NCI-H524 treated with DMSO at 0.1 percent for 48 hours (cell line): ENCODE measurements at places on chromosomes 11 and 22.

DNA sequence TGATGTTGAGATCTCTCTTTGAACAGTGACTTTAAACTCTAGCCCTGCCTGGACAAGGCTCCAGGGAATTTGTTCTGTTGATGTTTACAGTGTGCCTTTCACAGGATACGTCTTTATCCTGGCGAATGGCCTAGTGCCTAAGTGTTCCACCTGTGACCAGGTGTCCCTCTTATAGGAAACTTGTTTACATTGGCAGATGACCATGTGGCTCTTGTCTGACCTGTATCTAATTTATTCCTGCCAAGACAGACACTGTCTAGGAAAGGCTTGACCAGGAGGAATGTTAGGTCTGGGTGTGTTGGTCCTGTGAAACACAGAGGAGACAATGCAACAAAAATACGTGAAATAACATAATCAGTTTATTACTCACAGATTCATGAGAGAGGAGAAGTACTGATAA lies 875.6 kb downstream of the METTL15 start:
- DNase-seq: no peak

- no peak for DNase-seq
These were observed 741 bp downstream of the CARS1 start for GRCh38 chr11:3056296-3057068.

DNA sequence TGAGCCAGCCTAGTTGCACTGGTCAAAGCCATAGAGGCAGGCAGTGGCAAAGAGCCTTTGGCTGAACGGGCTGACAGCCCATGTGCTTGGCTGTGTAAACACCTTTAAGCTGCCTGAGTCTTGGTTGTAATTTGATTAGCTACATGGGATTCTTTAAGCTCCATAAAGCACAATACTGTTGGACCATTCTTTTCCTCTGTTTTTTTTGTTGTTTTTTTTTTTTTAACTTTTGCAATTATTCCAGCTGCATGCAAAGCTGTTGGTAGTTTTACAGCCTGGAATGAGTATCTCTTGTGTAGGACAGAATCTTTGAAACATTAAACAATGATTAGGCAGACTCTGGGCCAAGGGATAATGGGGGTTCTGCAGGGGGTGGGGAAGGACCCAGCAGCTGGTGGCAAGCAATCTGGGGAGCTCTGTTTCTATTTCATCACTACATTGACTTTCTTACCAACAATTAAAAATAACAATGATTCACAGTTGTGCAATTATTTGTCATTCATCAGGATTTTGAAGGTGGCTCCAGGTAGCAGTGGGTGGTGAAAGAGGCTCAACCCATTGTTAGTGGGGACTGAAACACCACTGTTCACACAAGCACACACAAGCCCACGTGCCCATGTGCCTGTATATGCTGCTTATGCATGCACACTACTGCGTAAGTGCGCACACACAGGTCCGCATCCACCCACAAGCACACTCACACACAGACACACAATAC lies 69.5 kb upstream of the CSNK2A3 start:
- DNase-seq: no peak

GRCh38 chr11:36743039-36743438 lies 145.0 kb upstream of the RAG2 start:
- no peak for DNase-seq

- no peak for DNase-seq
These were observed 58.7 kb downstream of the GAS2 start for GRCh38 chr11:22725079-22725478.

- no peak for DNase-seq
These were observed 8.6 kb upstream of the GTSE1 start for GRCh38 chr22:46287873-46288751.

DNA sequence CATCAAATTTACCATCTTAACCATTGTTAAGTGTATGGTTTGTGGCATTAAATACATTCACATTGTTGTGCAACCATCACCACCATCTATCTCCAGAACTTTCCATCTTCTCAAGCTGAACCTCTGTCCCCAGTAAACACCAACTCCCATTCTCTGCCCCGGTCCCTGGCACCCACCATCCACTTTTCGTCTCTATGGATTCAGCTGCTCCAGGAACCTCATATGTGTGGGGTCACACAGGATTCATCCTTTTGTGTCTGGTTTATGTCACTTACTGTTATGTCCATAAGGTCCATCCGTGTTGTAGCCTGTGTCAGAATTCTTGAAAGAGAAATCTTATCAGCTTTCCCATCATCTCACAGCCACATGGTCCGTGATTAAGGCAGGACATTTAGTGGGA lies 16.3 kb downstream of the TSPAN32 start:
- no peak for DNase-seq

DNA sequence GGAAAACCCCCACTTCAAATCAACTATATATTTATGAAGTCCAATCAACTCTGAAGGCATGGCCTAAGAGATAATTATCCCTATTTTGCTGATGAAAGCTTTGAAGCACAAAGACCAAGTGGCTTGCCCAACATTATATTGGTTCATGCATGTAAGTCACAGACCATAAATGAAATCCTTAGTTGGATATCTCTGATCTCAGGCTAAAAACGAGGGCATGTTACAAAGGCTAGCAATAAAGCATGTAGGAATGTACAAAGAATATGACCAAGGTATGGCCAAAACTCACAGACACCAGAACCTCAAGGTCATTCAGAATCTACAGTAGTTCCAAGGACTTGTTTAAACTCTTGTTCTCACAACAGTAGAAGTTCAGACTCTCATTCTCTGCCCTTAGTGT lies 100.2 kb upstream of the SESN3 start:
- no peak for DNase-seq

GRCh38 chr11:46930089-46930488 lies 6.5 kb upstream of the CSTPP1 start:
- DNase-seq: no peak

- DNase-seq: no peak
These were observed 93.9 kb downstream of the INSC start for GRCh38 chr11:15208378-15209222.

GRCh38 chr11:22165087-22165486 lies 27.8 kb upstream of the ANO5 start:
- DNase-seq: no peak

DNA sequence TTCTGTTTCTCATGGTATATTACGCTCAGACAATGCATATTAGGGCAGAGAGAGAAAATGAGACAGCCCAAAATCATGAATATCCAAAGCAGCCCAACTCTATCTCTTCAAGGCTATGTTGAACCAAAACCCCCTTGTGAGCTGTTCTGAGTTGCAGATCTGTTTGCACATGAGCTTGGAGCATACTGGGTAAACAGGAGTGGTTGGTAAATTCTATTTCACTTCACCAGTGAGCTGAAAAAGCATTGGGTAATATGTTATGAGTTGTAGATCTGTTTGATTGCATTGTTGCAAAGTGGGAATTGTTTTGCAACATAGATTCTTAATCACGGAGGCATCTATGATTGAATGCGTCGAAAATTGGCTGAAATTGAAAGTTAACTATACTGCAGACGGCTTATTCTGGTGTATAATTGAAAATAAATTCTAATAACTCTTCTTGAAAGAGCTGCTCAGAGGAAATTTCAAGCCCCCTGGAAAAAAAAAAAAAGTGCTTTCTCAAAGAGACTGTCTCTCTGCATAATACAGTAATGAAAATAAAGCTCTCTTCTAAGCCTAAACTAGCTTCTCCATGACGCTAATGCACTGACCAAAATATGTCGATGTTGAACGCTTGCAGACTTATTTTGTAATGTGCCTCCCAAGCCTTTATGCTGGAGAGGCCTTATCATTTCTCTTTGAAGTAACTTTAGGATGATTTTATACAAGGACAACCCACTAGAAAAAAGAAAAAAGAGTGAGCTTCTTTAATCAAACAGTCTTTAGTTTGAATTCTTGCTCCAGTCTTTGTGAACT lies 263.7 kb downstream of the NTM start:
- no peak for DNase-seq

- no peak for DNase-seq
These were observed 27.5 kb downstream of the MACROD1 start for GRCh38 chr11:64138398-64138797.
